ENCODE measurements at places on chromosomes 11 and 22.

- H3K4me1 ChIP-seq = no peaks in the 10 kb centered on the region
- H3K27ac ChIP-seq = no peak overlapping the region
- DNase-seq = no peak
- no peaks in the 10 kb centered on the region for H3K27me3 ChIP-seq
- no peak overlapping the region for H3K4me3 ChIP-seq
Observed at GRCh38 chr11:11935536-11935935, 72.9 kb downstream of the DKK3 start.

DNA sequence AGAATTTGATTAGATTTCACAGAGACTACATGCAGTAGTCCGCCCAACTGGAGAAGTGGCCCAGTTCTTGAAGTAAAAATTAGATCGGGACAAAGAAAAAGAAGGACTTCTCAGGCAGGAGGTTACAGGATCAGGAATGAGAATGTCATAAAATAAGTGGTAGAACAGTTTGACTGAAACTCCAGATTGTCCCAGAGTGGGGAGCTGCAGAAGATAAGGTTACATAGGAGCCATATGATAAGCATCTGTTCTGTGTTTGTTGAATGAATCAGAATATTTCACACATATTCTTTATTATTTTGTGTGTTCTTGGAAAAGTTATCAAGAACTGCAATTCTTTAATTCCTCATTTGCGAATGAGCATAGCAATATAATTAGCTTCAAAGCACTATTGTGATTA, 210.6 kb downstream of the AASDHPPT start:
- H3K27ac ChIP-seq = no peak overlapping the region
- H3K4me1 ChIP-seq = peaks cover 6% of the 10 kb centered on the region
- no peak for DNase-seq
- no peaks in the 10 kb centered on the region for H3K36me3 ChIP-seq
- H3K4me3 ChIP-seq = no peak overlapping the region

- no peak overlapping the region for H3K27ac ChIP-seq
- H3K27me3 ChIP-seq = no peaks in the 10 kb centered on the region
- H3K4me1 ChIP-seq = peaks cover 4% of the 10 kb centered on the region
Observed at GRCh38 chr22:39577366-39577765, 6.8 kb downstream of the CACNA1I start.

GRCh38 chr22:23107487-23108248, 34.1 kb downstream of the RSPH14 start:
- H3K27me3 ChIP-seq = no peaks in the 10 kb centered on the region
- H3K36me3 ChIP-seq = peaks cover 8% of the 10 kb centered on the region

GRCh38 chr22:20899827-20900423, 17.3 kb upstream of the CRKL start:
- DNase-seq = no peak
- no peak overlapping the region for H3K4me3 ChIP-seq
- H3K27ac ChIP-seq = no peak overlapping the region
- no peaks in the 10 kb centered on the region for H3K4me1 ChIP-seq

DNA sequence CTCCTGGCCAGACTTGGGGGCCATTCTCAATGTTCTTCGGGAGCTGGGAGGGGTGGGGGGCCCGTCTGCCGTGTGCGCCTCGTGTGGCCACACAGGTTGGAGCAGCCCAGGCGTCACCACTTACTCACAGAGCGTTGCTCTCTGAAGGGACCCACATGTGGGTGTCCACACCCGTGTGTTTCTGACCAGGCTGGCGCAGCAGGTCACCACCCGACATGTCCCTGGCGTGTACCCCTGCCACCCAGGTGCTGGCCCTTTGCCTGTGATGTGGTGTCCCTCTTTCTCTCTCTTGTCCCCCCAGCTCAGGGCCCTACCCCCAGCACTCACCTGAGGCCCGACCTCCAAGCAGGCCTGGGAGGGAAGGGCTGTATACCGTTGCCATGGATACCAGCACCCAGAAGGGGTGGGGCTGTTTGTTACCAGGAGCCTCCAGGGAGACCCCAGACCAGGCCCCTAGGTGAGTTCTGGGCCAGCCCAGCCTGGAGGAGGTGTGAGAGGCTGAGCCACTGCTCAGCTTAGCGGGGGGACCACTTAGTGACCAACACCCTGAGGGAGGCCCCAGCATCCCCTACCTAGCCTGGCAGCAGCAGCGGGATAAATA, 1.4 kb downstream of the LMNTD2 start:
- no peak overlapping the region for H3K4me3 ChIP-seq
- H3K36me3 ChIP-seq = no peaks in the 10 kb centered on the region
- no peak overlapping the region for H3K27ac ChIP-seq
- DNase-seq = no peak

DNA sequence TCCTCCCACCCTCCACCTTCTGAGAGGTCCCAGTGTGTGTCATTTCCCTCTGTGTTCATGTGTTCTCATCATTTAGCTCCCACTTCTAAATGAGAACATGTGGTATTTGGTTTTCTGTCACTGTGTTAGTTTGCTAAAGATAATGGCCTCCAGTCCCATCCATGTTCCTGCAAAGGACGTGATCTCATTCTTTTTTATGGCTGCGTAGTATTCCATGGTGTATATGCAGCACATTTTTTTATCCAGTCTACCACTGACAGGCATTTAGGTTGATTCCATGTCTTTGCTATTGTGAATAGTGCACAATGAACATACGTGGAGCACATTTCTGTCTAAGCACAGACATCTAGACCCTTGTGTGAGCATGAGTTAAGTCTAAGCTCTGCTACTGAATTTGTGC, 5.7 kb downstream of the CD3E start:
- H3K4me1 ChIP-seq = peaks cover 5% of the 10 kb centered on the region
- H3K4me3 ChIP-seq = no peak overlapping the region
- H3K27me3 ChIP-seq = peaks cover 32% of the 10 kb centered on the region

- DNase-seq = peak; percentile 84
- peaks cover 8% of the 10 kb centered on the region for H3K36me3 ChIP-seq
- no peaks in the 10 kb centered on the region for H3K27me3 ChIP-seq
Observed at GRCh38 chr11:64225608-64226506, at the start of the genes NUDT22 and TRPT1. Gene NUDT22 (plus strand): TSS chr11:64226274. CDS start chr11:64226653, 379 bp downstream. Gene TRPT1 (minus strand): TSS chr11:64226186. CDS start chr11:64225860, 326 bp downstream.

DNA sequence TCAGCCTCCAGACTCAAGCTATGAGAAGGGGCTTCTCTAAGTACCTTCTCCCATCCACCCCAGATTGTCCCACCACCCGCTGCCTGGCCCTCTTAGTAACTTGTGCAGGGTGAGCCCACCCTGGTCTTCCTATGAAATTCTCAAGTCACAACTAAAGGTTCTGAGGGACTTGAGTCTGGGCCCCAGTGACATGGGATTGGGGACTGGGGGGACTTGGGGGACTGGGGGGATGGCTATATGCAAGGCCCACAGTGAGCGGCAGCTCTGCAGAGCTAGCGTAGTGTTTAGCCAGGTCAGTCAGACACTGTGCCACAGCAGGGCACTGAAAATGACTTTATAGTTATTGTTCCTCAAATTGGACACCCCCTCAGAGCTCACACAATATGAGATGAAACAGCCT, 622.3 kb upstream of the CADM1 start:
- H3K27me3 ChIP-seq = no peaks in the 10 kb centered on the region
- no peak overlapping the region for H3K27ac ChIP-seq
- H3K36me3 ChIP-seq = no peaks in the 10 kb centered on the region
- H3K4me1 ChIP-seq = peaks cover 4% of the 10 kb centered on the region
- H3K4me3 ChIP-seq = no peak overlapping the region

GRCh38 chr11:3128356-3129180, 36.5 kb downstream of the OSBPL5 start:
- peaks cover 26% of the 10 kb centered on the region for H3K36me3 ChIP-seq
- no peaks in the 10 kb centered on the region for H3K4me1 ChIP-seq
- H3K4me3 ChIP-seq = no peak overlapping the region
- no peak for DNase-seq

DNA sequence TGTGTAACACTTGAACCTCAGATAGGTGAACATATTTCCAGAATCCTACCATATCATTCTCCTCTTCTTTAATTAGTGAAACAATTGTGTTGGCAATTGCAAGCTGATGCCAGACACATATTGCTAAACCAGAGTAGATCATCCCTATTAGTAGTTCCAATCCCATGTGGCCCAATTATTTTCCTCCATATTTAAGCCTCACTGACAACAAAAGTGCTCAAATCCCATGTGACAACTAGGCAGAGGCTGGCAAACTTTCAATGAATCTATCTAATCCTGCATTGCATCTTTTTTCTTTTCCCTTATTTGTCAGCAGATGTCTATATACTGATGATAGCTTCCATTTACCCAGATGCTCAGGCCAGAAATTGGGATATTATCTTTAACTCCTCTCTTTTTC, 90.4 kb downstream of the GRIA4 start:
- no peak overlapping the region for H3K4me3 ChIP-seq
- no peaks in the 10 kb centered on the region for H3K4me1 ChIP-seq
- H3K27ac ChIP-seq = no peak overlapping the region
- no peak for DNase-seq
- H3K36me3 ChIP-seq = no peaks in the 10 kb centered on the region

DNA sequence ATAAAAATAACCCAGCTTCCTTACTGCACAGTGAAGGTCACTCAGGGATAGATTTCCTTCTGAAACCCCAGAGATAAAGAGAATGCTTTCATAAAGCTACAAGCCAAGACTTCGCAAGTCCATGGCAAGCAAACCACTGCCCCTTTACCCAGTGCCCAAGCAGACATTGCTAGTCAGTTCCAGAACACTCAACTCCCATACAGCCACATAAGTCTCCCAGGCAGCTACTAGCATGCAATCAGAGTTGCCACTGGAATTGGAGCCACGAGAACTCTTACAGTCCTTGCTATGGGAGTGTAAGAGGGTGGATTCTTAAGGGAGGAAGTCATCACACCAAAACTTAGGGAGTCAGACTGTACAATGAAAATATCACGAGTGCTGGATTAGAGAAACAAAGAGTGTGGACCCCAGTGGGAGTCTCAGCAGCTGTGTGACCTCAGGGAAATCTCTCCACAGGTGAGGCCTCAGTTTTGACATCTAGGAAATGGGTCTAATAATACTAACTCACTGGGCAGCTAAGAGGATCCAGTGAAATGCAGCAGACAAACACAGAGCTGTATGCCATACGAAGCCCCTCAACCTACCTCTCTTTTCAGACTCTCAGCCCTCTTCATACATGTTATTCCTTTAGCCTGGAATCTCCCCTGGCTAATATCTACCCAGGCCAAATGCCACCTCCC, 526.6 kb downstream of the MN1 start:
- no peak overlapping the region for H3K4me3 ChIP-seq
- H3K36me3 ChIP-seq = no peaks in the 10 kb centered on the region
- H3K27me3 ChIP-seq = no peaks in the 10 kb centered on the region
- no peak overlapping the region for H3K27ac ChIP-seq
- DNase-seq = no peak
- peaks cover 23% of the 10 kb centered on the region for H3K4me1 ChIP-seq

GRCh38 chr22:17093081-17093480, 8.3 kb downstream of the IL17RA start:
- no peaks in the 10 kb centered on the region for H3K36me3 ChIP-seq
- DNase-seq = no peak
- H3K27ac ChIP-seq = no peak overlapping the region
- no peaks in the 10 kb centered on the region for H3K4me1 ChIP-seq
- H3K27me3 ChIP-seq = no peaks in the 10 kb centered on the region

- DNase-seq = no peak
- peak overlapping the region; percentile 4 for H3K27ac ChIP-seq
- H3K4me3 ChIP-seq = no peak overlapping the region
- peaks cover 31% of the 10 kb centered on the region for H3K4me1 ChIP-seq
Observed at GRCh38 chr11:12800032-12800671, 125.9 kb downstream of the TEAD1 start.

DNA sequence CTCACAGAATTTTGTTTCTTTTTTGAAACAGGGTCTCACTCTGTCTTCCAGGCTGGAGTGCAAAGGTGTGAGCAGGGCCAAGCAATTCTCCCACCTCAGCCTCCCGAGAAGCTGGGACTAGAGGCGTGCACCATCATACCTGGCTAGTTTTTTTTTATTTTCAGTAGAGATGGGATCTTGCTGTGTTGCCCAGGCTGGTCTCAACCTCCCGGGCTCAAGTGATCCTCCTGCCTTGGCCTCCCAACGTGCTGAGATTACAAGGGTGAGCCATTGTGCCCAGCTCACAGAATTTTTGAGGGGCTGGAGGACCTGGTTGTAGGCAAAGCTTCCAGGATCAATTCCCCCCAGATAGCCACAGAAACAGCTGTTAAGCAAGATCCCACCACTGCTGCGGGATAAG, 47.1 kb upstream of the RBFOX2 start:
- no peak for DNase-seq
- H3K27me3 ChIP-seq = no peaks in the 10 kb centered on the region
- H3K4me3 ChIP-seq = no peak overlapping the region
- no peaks in the 10 kb centered on the region for H3K4me1 ChIP-seq
- no peaks in the 10 kb centered on the region for H3K36me3 ChIP-seq
- H3K27ac ChIP-seq = no peak overlapping the region

DNA sequence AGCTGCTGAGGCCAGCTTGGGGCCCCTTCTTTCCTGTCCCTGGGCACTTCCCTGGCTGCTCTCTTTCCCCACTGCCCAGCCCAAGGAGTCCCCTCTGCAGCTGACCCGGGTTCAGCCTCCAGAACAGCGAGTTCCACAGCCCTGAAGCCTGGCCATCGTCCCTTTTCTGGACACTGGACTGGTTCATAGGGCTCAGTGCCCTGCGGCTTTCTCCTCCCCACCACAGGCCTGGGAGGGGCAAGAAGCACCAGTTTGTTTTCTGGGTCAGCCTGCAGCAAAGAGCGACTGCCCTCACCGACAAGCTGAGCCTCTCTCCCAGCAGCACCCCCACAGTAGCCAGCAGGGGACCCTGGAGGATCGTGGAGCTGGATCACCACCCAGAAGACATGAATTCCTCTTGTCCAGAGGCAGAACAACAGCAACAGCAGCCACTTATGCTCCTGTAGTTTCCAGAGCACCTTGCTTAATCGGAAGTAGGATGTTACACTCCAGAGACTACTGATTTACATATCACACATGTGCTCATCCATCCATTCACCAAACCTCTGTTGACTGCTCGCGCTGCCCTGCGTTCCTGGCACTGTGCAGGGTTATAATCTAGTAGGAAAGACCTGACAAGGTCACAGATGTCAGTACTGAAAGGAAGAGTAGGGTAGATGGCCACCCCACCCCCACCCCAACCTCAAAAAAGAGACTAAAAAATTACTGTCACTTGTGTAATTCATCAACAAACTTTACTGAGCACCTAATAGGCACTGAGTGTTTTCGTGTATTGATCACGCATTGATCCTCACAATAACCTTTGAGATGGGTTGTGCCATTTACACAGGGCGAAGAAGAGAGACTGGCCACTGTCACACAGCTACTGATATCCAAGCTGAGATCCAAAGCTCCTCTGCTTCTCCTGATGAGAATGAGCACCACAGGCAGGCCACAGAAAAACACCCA, 13.0 kb upstream of the CXCR5 start:
- DNase-seq = no peak
- peaks cover 12% of the 10 kb centered on the region for H3K4me1 ChIP-seq
- no peaks in the 10 kb centered on the region for H3K36me3 ChIP-seq
- H3K27me3 ChIP-seq = no peaks in the 10 kb centered on the region

DNA sequence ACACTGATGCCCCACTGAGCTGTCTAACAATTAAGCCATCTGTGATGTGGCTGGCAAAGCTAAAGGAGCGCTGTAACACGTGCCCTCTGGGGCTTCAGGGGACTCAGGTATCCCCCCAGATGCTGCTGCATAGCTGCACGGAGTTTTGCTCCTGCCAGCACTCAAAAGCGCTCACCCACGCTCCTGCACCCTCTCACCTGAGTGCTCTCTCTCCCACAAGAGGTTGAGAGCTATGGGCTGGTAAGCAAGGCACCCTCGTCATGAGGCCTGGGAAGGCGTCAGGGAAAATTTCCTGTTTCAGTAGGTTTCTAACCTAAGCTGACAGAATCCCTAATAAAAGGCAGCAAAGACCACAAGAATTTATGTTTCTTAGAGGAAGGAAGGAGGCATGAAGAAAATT, 850.3 kb downstream of the OPCML start:
- no peak overlapping the region for H3K27ac ChIP-seq
- DNase-seq = no peak
